Activated CD8-positive, alpha-beta T cell treated with anti-CD3 and anti-CD28 coated beads, Interleukin-2, amount 10 ng/mL, durations not matched to agents 7 days and 5 days (primary cell): ENCODE measurements at places on chromosomes 5 and 9. TPM values are rescaled to one million over a fixed set of nuclear protein-coding genes. Genes with fewer than 3 reads are reported as not detected.

ADAMTS6 gene
- total RNA-seq: 1.8 TPM

TAF1L gene
- total RNA-seq: 0.05 TPM

FYB1 gene
- total RNA-seq: 198 TPM

BNC2 gene
- not detected for total RNA-seq

PALM2AKAP2 gene
- total RNA-seq: not detected

BDP1 gene
- total RNA-seq: 36.6 TPM

C5orf58 gene
- not detected for total RNA-seq

PCDH12 gene
- total RNA-seq: 0.26 TPM

NME5 gene
- total RNA-seq: not detected

ENTPD8 gene
- total RNA-seq: not detected

PDZD2 gene
- not detected for total RNA-seq

HNRNPH1 gene
- total RNA-seq: 884 TPM

NFIB gene
- total RNA-seq: not detected

KIF4B gene
- not detected for total RNA-seq

NEURL1B gene
- 4.2 TPM for total RNA-seq

SLCO6A1 gene
- not detected for total RNA-seq

MPDZ gene
- not detected for total RNA-seq

EGFLAM gene
- not detected for total RNA-seq

NSG2 gene
- not detected for total RNA-seq

DNM1 gene
- total RNA-seq: 0.21 TPM

RNF20 gene
- total RNA-seq: 41.3 TPM

ABLIM3 gene
- not detected for total RNA-seq

PDCD1LG2 gene
- 0.55 TPM for total RNA-seq

CCNJL gene
- total RNA-seq: 0.23 TPM

CDO1 gene
- 0.40 TPM for total RNA-seq

CCDC192 gene
- total RNA-seq: not detected
